ENCODE measurements at places on chromosomes 13 and 19.
A peak's percentile ranks its signal among the peaks of the same experiment; 100 is the strongest.

DNA sequence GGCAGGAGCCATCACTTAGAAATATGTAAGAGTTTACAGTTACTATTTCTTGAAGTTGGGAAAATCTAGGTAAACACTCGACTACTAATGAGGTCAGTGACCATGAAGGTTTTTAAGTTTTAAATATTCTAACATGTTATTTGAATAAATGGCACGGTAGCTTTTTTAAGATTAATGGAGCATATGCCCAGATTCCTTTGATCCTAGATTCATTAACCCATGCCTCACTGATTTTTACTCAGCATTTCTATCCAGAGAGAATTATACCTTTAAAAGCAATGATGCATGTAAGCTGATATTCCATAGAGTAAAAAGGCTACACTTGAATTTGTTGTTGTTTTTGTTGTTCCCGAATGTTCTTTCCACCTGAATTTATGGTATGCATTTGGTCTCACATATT, 541.4 kb downstream of the DACH1 start:
- DNase-seq, result no peak

GRCh38 chr19:44824761-44825160, 15.9 kb downstream of the BCAM start:
- DNase-seq, result no peak

GRCh38 chr13:30866677-30867076, 39.4 kb upstream of the MEDAG start:
- no peak for DNase-seq

- peak; percentile 2 for DNase-seq
These were observed 122.9 kb downstream of the OLFM4 start for GRCh38 chr13:53151336-53152056.

DNA sequence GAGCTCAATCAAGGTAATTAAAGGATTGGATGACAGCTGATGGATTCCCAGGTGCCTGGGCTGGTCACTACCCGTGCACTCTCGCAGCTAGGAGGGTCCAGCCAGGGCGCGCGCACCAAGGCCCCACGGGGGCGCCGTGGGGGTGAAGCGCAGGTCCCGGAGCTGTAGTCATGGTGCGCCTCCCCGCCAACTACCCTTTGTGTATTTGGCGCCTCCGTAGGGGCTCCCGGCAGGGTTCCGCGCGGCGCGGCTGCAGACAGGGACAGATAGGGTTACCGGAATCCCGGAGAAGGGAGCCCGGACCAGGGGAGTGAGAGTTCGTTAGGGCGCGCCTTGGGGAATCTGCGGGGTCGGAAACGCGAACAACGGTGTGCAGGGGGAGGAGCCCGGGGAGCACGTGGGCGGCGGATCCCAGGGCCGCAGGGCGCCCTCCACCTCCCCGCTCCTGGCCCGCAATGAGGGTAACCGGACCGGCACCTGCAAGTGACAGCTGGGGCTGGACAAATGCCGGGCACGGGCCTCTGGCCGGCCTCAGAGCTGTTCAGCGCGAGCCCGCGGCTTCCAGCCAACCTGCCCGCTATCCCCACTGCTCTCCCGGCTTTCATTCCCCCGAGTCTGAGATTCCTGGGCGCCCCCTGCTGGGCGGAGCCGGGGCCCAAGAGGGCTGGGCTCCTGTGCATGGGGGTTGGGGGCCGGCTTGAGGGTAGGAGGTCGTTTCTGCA, 3.4 kb upstream of the PRAM1 start:
- peak; percentile 56 for DNase-seq

DNA sequence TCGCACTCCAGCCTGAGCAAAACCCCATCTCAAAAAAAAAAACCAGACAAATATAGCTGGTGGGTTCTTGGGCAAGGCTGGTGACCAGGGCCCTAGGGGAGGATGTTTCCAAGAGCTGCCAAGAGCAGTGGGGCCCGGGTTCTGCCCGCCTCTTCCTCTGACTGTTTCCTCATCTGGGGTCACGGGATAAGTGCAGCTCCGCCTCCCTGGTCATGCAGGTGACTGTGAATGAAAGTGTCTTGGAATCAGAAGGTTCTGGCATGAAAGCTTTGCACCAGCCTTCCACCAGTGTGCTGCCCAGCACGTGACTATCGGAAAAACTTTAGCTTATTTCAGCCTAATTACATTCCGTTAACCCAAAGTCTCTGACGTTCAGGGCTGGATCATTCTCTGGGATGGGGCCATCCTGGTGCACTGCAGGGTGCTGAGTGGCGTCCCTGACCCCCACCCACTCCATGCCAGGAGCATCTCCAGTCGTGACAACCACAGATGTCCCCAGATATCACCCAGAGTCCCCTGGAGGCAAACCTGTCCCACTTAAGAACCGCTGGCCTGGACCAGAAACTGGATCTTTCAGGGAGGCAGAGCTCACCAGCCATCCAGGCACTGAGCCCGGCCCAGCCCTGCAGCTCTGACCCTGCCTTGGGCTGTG, 85.6 kb downstream of the GNG7 start:
- DNase-seq, result peak; percentile 85

DNA sequence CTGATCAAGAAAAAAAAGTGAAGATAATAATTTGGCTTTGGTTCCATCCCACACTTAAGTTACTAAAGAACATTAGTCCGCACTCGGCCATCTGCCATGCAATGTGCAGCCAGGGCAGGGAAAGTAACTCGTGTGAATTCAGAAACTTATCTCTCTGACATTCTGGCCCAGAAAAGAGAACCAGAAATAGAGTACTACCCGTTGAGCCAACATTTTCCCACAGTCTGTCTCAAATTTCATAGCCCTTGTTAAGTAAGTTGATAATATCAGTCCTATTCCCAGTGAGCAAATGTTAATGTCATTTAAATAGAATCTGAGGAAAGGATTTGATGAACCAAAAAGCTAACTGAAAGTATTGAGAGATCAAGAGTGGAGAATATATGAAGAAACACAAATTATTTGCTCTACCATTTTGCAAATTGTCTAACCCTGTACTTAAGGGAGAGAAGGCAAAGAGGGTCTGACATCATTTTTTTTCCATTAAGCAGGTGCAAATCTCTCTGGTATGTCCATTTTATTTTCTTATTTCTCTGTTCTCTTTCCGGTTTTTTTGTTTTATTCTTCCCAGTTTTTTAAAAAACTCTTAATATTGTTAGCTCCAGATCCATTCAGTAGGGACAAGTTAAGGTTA, 156.3 kb downstream of the NDFIP2 start:
- no peak for DNase-seq

DNA sequence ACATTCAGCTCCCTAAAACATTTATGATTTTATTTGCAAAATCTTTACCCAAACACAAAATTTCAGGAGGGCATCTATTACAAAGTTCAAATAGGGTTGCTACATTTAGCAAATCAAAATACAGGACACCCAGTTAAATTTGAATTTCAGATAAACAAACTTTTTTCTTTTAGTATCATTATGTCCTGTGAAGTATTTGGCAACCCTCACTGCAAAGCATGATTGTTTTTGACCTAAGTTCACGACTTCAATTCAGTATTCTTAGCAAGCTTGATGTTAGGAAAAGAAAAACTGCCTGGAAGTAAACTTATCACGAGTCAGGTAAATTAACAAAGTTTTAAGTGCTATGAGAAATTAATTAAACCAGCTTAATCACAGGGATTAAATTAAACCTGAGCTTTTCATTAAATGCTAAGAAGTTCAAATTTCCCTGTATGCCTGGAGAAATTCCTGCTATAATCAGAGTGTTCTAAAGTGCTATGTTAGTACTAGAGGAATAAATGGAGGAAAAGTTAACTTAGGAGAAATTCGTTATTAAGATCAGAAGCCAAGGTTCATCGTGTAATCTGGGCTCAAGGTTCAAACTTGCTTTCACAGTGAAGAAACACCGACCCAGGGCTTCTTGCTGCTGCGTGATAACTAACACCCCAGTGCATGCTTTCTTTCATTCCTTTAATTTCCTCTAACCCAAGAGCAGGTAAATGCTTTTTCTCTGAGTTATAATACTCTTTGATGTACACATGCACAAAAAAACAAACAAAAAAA, 298.1 kb downstream of the FOXO1 start:
- DNase-seq, result no peak

DNA sequence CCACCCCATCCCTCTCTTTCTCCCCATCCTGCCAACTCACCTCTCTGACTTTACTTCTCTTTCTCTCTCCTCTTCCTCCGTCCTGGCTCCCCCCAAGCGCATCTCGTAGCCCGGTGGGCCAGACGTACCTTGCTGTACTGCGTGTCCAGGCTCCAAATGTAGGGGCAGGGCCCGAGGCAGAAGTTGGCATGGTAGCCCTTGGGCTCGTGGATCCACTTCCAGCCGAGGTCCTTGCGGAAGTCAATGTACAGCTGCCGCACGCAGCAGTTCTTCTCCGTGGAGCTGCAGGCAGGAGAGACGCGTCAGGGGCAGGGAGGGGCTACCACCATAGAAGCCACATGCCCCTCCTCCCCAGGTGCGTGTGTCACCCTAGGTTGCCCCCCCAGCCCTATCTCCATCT, 21.7 kb downstream of the TGFB1 start:
- no peak for DNase-seq

- DNase-seq, result peak; percentile 8
These were observed 18.7 kb downstream of the MLLT1 start for GRCh38 chr19:6260912-6261650.

DNA sequence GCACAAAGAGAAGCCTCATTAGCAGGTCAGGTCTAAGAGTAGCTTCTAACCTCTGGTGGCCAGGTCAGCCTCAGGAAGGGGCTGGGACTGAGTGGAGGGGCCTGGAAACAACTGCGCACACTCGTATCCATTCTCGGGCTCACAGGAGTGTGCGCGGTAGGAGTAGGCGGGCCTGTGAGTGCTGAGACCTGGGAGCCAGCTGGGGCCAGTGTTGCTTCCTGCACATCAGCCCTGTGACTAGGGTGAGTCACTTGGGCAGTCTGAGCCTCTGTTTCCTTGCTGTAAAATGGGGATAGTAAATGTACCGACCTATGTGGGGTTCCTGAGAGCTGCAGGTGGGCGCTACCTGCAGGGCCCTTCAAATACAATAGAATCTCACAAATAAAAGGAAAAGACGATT, 26.9 kb downstream of the SIN3B start:
- no peak for DNase-seq

GRCh38 chr13:32639502-32640105, 53.4 kb downstream of the PDS5B start:
- DNase-seq, result peak; percentile 59

GRCh38 chr13:64305246-64305645, 2889.6 kb upstream of the PCDH20 start:
- DNase-seq, result no peak

DNA sequence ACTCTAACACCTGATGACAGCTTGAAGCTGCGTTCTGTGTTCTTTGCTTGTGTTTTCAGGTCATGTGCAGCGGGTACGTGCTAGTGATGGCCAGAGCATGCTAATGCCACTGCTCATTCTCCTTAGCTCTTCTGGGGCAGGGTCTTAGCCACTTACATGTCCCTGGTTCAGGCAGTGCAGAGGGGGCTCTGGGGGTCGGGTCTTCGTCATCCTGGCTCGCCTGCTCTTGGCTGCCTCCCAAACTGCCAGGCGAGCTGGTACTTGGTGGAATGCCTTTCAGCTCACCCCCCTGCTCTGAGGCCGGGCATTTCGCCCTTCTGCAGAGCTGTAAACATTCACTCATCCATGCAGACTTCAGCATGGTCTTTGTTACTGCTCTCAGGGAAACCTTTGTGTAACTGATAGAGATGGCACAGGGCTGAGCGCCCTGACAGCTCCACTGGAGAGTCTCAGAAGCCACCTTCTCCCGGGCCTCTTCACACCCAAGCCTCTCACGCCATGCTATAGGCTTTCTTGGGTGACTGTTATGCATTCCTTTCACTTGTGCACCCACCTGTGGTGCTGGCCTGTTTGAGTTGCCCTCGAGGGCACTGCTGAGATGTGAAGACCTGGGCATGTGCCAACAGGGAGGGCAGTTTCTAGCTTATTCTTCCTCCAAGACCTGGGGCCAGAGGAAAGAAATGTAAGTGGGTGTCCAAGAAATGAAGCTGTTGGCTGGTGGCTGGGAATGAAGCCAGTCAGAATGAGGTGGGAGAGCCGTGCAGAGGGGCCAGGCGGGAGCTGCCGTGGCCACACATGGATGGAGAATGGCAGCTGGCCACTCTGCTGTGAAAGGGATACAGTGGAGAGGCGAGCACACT, 24.4 kb downstream of the FAM124A start:
- DNase-seq, result no peak

- no peak for DNase-seq
These were observed 11.0 kb downstream of the ZNF552 start for GRCh38 chr19:57803594-57804325.

GRCh38 chr13:31982540-31982939, 49.0 kb upstream of the FRY start:
- DNase-seq, result peak; percentile 100

- DNase-seq, result peak; percentile 16
These were observed 98.7 kb downstream of the STARD13 start for GRCh38 chr13:33186861-33187291.

DNA sequence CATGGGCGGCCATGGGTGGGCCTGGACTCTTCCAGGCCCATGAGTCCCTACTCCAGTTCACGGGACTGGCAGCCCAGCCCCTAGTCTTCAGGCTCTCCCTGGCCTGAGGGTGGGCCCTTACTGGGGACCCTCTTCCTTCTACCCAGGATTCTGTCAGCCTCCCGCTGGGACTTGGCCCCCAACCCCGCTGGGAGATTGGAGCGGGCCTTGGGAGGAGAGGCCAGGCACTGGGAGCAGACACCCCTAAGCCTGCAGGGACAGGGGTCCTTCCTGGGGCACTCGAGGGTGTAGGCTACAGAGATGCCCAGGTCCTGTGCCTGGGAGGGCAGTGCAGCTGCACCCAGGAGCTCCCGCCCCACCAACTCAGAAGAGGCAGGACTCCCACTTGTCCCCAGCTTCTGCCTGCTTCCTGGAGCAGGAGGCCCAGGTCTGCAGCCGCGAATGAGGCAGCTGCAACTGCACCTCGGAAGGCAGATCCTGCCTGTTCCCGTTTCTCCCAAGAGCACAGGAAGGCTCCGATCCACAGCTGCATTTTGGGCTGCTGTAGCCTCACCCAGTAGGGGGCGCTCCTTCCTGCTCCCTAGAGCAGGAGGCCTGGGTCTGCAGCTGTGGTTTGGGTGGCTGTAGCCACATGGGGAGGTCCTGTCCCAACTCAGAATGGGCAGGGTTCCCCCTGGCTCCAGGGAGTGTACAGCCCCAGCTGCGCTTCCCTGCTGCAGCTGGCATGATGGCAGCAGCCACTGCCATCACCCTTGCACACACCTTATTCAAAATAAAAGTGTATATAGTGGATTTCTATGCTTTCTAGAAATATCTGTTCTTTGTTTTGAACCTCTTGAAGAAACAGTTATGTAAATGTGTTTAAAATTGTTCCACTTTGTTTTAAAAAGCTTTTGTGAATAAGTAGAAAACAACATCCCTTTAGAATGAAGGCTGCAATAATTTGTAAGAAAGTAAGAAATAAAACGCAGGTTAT, 46.8 kb downstream of the TEX26 start:
- peak; percentile 8 for DNase-seq

DNA sequence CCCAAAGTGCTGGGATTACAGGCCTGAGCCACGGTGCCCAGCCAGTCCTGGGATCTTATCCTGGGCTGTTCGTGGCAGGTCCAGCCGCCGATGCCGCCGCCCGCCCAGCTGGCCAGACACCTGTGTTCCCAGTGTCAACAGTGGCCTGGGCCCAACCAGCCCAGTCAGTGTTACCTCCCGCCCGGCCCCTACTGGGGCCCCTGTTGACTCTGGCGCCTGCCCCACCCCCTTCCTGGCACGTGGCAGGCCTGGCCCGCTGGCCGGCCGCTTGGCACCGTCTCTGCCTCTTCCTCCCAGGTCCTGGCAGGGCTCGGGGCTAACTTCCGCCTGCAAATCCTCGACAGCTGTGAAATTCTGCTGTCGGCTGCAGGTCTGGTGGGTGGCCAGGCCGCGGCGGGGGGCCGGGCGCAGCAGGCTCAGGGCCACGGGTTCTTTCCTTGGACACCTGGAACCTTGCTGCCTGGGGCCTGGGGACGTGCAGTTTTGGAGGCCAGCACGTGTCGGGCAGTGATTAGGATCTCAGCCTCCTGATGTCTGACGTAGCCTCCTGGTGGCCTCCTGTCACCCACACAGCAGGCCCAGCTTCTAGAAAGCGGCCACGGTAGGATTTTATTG, 9.1 kb downstream of the ARID3A start:
- DNase-seq, result peak; percentile 76

All from CD14-positive monocyte (primary cell).